MV-4-11 (cell line): ENCODE measurements at places on chromosomes 3 and 15.
A peak's percentile ranks its signal among the peaks of the same experiment; 100 is the strongest.

DNA sequence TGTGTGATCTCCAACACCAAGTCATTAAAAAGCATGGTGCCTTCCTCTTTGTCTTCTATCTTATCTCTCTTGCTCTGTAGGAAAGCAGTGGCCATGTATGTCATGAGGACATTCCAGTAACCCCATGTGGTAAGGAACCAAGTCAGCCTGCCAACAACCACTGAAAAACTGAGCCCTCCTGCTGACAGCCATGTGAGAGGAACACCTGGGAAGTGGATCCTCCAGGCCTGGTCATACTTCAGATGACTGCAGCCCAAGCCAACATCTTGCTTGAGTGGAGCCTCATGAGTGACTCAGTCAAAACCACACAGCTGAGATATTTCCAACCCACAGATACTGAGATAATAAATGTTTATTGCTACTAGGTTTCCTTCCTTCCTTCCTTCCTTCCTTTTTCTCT lies 597.3 kb downstream of the ZIC1 start:
- peak; percentile 13 for DNase-seq

DNA sequence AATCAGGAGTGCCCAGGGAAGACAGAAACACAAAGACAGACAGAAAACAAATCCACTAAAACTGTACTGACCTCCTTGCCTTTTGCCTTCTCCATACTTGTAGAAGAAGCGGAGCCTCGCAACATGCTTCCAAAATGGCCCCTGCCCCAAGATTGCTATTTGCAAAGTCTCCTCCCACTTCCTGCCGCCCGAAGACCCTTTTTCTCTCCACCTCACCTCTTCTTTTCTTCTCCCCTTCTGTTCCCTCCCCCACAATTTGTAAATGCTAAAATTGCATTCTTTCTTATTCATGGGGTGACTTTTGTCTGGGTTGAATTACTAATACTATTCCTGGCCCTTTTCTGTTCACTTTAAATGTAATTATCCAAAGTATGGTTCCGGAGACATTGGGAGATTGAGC lies at the start of gene DPPA4:
DPPA4 (minus strand) TSS at position 154 of the 400 bp plus-strand sequence; CDS start at position 125, 29 bp downstream.
- no peak for DNase-seq

DNA sequence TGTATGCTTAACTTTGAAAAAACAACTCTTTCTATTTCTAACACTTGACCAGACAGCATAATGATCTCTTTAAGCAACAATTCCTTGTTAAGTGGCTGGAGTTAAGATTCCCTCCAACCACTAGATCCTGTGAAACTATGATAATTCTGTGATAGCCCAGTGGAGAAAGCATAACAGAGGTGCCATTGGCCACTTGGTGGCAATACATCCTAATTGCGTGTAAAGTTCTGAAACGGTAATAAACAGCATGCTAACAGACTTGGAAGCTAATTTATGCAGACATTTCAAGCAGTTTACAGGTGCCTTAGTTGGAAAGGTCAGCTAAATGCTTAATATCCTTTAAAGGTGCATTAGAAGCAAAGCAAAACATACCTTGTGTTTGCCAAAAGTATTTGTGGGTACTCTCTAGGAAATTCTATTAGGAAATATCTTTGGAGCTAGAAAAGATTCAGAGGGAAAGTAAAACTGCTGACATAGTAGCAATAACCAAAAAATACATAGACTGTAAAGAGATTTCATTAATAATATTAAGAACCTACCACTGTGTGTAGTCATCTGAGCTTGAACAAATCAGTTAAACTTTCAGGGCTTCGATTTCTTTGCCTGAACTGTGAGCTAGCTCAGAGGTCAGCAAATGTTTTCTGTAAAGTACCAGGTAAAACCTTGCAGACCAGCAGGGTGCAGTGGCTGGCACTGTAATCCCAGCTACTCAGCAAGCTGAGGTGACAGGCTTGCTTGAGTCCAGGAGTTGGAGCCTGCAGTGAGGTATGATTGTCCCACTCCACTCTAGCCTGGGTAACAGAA lies 19.0 kb upstream of the CSTA start:
- DNase-seq: peak; percentile 35

- DNase-seq: no peak
Observed at GRCh38 chr3:16936233-16936632, 51.5 kb downstream of the PLCL2 start.

DNA sequence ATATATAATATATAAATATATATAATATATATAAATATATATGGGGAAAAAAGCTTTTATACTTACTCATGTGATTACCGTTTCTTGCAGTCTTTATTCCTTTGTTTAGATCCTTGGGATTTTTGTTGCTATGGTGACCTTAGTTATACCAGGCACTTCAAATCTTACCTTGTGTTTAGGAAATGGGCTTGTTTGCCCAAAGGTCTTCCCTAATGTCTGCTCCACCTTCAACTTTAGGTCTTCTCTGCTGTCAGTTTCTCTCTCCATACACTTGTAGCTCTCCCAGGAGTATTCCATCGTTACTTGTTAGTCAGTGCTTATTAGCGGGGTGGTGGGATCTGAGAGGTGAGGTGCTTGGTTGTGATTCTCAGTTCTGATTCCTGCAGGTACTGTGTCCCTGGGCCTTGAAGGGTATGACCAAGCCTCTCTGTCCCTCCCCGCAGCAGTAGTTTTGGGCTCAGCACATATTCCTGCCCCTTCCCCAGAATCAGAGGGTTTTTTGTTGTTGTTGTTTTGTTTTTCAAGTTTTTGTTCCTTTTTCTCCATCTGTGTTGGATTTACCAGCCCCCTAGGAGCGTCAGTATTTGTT lies 9.6 kb upstream of the LAMP3 start:
- no peak for DNase-seq

DNA sequence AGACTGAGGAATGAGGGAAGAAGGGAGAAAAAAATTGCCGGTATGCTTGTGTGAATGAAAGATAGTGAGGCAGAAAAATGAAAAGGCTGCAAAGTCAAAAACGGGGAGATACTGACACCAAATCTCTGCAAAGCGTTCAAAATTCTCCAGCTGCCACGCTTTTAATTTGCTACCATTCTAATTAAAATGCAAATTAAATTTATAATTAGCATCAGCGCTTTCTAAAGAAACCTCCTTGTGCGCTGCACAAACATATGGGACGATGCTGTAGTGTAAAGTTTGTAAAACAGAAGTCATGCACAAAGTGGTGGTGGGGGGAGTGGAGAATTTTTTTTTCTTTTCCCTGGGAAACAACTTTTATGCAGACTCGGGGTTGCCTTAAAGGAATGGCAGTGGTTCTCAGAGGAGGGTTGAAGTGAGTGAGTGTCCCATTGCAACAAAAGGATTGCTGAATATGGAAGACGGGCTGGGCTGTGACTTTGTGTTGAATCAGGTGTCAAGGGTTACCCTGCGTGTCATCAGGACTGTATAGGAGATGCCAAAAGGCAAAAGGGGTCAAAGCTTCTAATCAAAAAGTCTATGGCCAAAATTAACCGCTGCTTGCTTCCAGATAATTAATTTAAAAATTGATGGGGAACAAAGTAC lies 472.2 kb downstream of the NR2F2 start:
- DNase-seq: no peak

GRCh38 chr15:101028321-101028720 lies 109.2 kb downstream of the LRRK1 start:
- no peak for DNase-seq

GRCh38 chr3:97835761-97836160 lies 13.9 kb downstream of the CRYBG3 start:
- DNase-seq: no peak

- DNase-seq: peak; percentile 38
Observed at GRCh38 chr3:27340534-27340933, 28.6 kb downstream of the NEK10 start.

DNA sequence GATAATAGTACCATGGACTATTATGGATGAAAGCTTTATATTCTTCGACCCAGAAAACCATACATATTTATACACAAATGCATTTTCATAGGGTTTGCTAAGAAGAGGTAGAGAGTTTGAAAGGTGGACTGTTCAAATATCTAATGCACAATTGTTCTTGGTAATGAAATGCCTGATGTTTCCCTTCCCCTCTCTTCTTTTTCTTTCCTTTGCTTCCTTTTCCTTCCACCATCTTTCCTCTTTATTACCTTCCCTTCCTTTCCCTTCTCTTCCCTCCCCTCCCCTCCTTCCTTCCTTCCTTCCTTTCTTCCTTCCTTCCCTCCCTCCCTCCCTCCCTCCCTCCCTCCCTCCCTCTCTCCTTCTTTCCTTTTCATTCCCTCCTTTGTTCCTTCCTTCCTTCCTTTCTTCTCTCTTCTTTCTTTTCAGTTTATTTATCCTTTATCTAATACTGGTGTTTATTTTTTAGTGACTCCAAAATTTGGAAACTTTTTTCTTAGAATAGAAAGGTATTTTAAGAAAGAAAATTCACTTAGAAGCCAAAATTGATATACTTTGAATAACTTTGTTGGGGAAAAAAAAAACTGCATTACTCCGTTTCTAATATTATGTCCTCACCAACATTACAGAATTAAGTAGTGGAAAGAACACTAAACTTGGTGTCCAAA lies 22.7 kb upstream of the PYDC2 start:
- no peak for DNase-seq

- DNase-seq: no peak
Observed at GRCh38 chr3:100317912-100318311, 16.6 kb upstream of the NIT2 start.

GRCh38 chr3:169945313-169945712 lies 21.3 kb upstream of the SEC62 start:
- DNase-seq: peak; percentile 92

DNA sequence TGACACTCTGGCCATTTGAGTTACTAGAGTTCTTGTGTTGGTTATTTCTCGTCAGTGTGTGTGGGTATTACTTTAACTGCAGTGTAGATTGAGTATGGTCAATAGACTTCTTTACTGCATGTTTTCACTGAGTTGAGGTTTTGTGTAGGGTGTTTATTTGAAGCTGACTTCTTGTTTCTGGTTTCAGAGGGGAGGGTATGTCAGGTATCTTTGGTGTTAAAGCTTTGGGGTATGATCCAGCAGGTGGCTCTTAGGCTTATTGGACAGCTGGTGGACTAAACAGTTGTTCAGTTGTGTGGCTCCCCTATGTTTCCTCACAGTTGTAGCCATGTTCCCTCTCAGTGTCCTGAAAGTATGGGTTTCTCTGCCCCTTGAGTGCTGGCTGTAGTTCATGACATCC lies 72.0 kb downstream of the AKAP13 start:
- no peak for DNase-seq

DNA sequence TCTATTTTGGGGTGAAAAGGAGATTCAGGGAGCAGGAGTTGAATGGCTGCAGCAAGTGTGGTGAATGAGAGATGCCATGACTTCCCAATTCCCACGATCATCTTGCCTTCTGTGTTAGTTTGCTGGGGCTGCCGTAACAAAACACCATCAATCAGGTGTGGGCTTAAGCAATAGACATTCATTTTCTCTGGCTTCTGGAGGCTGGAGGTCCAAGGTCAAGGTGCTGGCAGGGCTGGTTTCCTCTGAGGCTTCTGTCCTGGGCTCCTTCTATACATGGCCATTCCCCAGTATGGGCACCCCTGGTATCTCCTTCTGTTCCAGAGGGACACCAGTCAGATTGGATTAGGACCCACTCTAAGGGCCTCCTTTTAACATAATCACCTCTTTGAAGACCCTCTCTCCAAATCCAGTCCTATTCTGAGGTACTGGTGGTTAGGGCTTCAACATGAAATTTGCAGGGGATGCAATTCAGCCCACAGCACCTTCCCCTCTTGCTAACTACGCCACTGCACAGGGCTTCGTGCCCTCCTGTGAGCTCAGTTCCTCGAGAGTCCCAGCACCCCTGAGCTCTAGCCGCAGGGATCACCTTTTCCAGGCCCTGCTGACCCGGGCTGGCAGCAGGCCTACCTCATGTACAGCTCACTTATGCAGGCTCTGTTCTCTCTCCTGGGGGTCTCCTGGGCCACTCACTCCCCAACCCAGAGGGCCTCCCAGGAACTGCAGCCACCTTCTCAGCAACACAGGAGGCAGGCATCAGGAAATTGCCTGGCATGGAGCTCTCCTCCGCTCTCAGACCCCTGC lies 37.3 kb upstream of the SLC6A11 start:
- DNase-seq: no peak
